ENCODE measurements at places on chromosomes 12 and 14.

GRCh38 chr12:131808744-131809371, 19.3 kb upstream of the MMP17 start:
- DNase-seq, result peak; percentile 21

DNA sequence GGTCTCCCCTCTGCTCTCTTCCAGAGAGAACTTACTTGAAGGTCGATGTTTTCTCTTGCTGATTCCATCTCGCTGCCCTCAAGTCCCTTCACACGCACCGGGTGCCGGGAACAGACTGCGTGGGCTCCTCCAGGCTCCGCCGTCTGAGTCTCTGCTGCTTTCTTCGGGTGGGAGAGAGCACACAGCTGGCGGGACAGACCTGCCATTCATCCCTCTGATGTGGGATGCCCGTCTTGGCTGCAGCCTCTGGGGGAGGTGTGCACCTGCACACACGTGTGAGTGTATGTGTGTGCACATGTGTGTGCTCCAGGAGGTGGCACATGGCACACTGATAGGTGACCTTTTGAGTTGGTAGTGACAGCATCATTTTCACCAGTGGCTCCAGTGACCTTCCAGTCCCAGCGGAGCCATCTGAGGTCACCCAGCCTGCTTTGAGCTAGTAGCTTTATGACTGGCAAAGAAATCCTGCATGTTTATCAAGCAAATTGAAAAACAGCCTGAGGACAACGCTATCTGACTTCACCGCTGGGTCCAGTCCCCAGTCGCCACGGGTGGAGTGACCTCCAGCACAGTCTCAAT, at the start of gene NINJ2:
NINJ2 (minus strand) TSS at position 153 of the 579 bp plus-strand sequence; CDS start at position 68, 85 bp downstream.
- DNase-seq, result no peak

GRCh38 chr14:102182936-102183619, 43.4 kb downstream of the WDR20 start:
- DNase-seq, result no peak

GRCh38 chr12:99170037-99170436, 477.5 kb upstream of the GARIN6 start:
- DNase-seq, result no peak

Data from CD4-positive, alpha-beta T cell treated with Interleukin-21 for 1 hour (primary cell).